ENCODE measurements at places on chromosomes 6 and 20. TPM values are rescaled to one million over a fixed set of nuclear protein-coding genes. Genes with fewer than 3 reads are reported as not detected.

- H3K4me1 ChIP-seq = peaks cover 13% of the 10 kb centered on the region
- no peak for DNase-seq
- H3K36me3 ChIP-seq = no peaks in the 10 kb centered on the region
Observed at GRCh38 chr6:46323966-46324622, 153.3 kb upstream of the ENPP5 start.

DNA sequence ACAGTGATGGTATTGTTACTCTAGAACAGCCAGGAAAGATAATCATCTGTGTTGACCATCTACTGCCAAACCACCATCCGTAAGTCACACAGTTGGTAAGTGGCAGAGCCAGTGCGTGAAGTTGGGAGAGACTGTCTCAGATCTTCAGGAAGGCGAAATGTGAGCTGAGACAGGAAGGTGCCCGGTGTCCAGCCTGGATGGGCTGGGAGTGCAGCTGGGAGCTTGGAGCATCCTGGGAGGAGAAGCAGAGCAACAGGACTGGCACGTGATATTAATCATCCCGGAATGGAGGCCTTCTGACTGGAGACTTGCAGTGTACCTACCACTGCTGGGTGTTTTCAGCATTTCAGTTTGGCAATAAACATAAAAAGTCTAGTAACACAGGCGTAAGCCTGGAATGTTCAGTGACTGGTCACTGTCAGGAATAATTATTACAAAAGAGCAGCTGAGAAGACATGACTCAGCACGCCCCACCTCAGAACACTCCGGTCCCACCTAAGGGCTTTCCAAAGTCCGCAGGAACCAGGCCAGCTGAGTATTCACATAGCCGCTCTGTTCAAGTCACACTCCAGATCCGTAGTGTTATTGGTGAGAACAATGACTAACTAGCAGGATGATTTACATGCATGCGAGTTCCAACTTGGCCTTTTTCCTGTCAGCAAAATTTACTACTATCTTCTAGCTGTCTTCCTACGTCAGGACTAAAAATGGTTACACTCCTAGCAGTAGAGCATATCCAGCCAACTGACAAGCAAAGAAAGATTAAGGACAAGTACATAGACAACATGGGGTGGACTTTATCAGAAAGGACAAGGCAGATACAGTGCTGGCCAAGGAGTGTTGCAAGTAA is 45.1 kb upstream of the PNRC1 start:
- H3K4me1 ChIP-seq = peaks cover 15% of the 10 kb centered on the region
- DNase-seq = no peak
- H3K27me3 ChIP-seq = no peaks in the 10 kb centered on the region
- peak overlapping the region; percentile 59 for H3K27ac ChIP-seq
- peaks cover 11% of the 10 kb centered on the region for H3K36me3 ChIP-seq
- no peak overlapping the region for H3K4me3 ChIP-seq

RIPPLY2 gene
- 5.4 TPM for total RNA-seq

DNA sequence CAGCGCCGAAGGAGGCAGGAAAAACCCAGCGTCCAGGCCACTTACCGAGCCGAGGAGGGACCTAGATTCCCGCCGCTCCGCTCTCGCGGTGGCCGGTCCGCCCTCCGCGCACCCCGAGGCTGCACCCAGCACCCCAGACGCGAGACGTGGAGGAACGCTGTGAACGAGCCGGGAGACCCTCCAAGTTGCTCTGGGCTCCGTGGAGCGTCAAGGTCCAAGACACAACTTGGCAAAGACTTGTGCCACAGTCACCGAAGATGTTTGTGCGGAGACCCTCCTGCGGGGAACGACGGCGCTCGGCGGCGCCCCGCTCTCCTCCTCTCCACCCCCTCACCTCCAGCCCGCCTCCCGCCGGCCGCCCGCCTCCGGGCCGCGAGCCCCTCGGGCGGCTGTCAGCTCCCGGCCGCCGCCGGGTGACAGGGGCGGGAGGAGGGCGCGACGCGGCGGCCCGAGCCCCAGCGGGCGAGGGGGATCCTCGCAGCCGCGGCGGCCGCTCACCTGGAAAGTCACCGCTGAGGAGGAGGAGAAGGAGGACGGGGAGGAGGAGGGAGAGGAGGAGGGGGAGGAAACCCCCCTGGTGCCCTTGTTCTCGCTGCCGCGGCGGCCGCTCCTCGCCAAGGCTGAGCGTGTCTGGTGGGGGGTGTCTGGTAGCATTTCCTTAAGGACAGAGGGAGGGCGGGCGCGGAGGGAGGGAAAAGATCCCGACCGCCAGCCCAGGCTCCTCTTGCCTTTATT is 637 bp upstream of the HIVEP2 start:
- no peaks in the 10 kb centered on the region for H3K36me3 ChIP-seq
- H3K27ac ChIP-seq = peak overlapping the region; percentile 97
- peak; percentile 67 for DNase-seq
- peaks cover 33% of the 10 kb centered on the region for H3K27me3 ChIP-seq
- peak overlapping the region; percentile 84 for H3K4me3 ChIP-seq
- H3K4me1 ChIP-seq = peaks cover 16% of the 10 kb centered on the region

DNA sequence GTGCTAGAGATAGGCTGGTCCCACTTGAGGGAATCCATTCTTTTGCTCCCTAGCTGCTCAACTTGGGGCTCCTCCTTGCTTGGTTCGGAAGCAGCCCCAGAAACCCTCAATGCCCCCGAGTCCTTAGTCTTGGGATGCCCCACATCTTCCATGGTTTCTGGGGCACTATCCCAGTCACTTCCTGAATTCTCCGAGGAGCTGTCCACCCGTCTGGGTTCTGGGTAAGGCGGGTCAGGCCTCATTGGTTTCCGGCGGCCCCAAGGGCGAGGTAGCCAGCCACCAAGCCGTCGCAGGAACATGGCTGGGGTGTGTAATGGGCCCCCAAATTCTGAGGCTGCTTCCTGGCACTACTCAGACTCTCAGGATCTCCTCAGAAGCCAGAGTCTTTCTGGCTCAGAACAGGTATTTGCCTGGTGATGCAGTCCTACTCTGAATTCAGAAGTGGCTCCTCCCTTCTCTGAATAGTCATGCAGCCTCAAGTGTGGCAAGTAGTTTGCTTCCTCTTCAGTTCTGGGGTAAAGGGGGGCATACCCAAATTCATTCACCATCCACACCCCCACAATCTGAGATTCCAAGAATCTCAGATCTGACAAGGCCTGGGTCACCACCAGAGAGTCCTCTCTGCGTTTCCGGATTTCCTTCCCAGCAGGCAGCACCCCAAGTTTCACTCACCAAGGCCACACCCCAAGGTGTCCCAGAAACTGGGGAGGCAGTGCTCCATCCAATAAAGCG is 763 bp downstream of the C6orf47 start:
- H3K4me1 ChIP-seq = peaks cover 23% of the 10 kb centered on the region
- H3K36me3 ChIP-seq = peaks cover 12% of the 10 kb centered on the region
- no peaks in the 10 kb centered on the region for H3K27me3 ChIP-seq
- peak overlapping the region; percentile 96 for H3K4me3 ChIP-seq
- DNase-seq = peak; percentile 46

DNA sequence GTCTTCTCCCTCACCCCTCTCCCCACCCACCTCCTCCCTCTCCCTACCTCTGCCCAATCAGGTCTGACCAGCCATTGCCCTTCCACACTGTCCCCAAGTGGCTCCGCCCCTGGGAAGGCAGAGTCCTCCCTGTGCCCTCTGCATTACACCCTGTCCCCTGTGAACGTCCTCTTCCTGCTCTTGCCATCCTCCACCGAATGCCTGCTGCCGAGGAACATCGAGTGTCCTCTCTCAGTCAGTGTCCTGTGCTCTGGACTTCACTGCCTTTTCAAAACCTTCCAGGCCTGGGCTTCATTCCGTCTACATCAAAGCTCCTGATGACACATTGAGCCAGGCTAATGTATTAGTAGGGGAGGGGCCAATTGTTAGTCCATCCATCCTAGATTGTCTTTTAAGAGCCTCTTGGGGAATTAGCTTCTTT is 3.3 kb upstream of the PACSIN1 start:
- no peak overlapping the region for H3K27ac ChIP-seq
- peaks cover 14% of the 10 kb centered on the region for H3K4me1 ChIP-seq
- H3K4me3 ChIP-seq = no peak overlapping the region
- no peaks in the 10 kb centered on the region for H3K36me3 ChIP-seq

VWA7 gene
- 0.12 TPM for total RNA-seq

- H3K36me3 ChIP-seq = no peaks in the 10 kb centered on the region
- H3K27me3 ChIP-seq = no peaks in the 10 kb centered on the region
- H3K27ac ChIP-seq = no peak overlapping the region
- DNase-seq = no peak
Observed at GRCh38 chr20:46746956-46747526, 37.6 kb downstream of the SLC2A10 start.

ZBTB12 gene
- total RNA-seq = 14.9 TPM

DNA sequence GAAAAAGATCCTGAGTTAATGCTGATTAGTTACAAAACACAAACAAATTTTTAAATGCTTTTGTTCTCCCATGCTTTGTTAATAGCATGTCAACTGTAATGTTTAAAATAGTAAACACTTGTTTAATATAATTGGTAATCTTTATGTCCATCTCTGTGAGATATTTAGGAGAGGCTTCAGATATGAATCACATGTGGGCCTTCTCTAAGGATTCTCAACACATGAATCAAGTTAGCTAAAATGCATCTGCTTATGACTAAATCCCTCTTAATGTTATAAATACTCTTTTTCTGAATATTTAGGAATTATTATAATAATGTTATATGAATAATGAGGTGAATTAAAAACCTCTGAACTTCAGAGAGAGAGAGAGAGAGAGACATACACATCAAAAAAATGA is 345.9 kb upstream of the MANEA start:
- H3K36me3 ChIP-seq = no peaks in the 10 kb centered on the region
- H3K4me1 ChIP-seq = no peaks in the 10 kb centered on the region
- H3K27ac ChIP-seq = no peak overlapping the region
- H3K27me3 ChIP-seq = peaks cover 62% of the 10 kb centered on the region

ARG1 gene
- not detected for total RNA-seq

OTOR gene
- not detected for total RNA-seq

GRCh38 chr20:62535964-62536363 is 60.2 kb upstream of the GATA5 start:
- DNase-seq = no peak
- H3K4me3 ChIP-seq = no peak overlapping the region
- H3K36me3 ChIP-seq = no peaks in the 10 kb centered on the region
- H3K27ac ChIP-seq = no peak overlapping the region
- no peaks in the 10 kb centered on the region for H3K4me1 ChIP-seq
- no peaks in the 10 kb centered on the region for H3K27me3 ChIP-seq
